ENCODE measurements at places on chromosomes 11 and 22.

GRCh38 chr11:126817523-126818450, 182.8 kb downstream of the KIRREL3 start:
- DNase-seq: no peak

- no peak for DNase-seq
Observed at GRCh38 chr11:67204822-67205221, 61.5 kb upstream of the GRK2 start.

DNA sequence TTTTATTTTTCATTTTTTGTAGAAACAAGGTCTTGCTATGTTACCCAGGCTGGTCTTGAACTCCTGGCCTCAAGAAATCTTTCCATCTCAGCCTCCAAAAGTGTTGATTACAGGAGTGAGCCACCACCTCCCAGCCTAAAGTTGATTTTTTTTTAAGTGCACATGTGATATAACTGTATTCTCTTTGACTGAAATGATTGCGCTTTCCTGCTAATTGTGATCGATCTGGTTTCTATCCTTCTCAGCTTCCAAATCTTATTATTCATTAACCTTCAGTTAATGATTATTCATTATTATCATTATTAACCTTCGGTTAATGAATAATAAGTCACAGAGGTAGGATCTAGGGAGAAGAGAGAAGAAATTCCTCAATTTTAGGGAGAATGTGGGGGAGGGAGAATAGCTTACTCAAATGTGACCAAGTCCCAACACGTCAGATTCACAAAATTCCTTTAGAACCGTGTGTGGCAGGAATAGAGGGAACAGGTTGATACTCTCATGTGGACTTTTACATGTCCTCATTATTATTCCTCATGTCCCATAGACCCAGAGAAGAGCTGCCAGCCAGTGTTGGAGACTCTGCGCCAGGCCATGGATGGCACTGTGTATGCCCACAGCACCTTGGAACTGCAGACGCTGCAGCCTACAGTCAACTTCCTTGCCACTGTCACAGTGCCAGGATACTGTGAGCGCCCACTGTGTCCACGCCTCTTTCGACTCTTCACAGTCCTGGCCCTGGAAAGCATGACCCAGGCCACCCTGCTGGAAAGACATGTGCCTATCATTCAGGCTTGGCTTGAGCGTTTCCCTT, 47.1 kb downstream of the RRP8 start:
- no peak for DNase-seq

DNA sequence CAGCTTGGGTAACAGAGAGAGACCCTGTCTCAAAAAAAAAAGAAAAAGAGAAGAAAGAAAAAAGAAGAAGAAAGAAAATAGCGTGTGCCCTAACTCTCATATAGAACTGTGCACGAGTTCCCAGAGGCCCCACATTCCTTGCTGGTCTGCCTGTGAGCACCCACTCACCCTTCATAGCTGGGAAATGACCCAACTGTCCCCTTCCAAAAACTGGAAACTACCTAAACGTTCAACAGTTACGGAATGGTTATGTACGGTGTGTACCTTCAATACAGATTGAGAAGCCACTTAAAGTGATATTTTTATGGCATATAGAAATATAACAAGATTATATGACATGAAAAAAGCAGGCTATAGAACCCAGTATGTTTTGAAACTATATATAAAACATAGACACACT, 82.0 kb downstream of the PARVA start:
- no peak for DNase-seq

- DNase-seq: no peak
Observed at GRCh38 chr22:29225422-29226090, 19.9 kb downstream of the EMID1 start.

GRCh38 chr11:19162951-19163505, 38.8 kb downstream of the CSRP3 start:
- no peak for DNase-seq

DNA sequence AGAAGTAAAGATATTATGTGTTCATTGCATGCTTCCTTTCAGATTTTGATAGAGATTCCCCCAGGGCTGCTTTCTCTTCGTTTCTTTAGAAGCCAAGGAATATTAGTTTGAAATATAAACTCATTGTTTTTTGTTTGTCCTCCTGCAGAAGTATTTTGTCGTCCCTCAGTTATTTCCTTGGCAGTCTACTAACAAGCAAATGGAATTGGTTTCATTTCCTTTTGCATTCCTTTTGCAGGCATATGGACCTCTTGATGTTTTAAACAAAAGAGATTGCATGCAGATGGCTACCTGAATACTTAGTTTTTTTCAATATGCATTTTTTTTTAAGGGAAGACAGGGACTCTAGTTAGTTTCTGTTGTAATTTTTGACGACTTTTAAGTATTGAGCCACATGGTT, 62.2 kb downstream of the BCL2L13 start:
- no peak for DNase-seq

- peak; percentile 81 for DNase-seq
Observed at GRCh38 chr11:69075421-69076128, 26.8 kb downstream of the TPCN2 start.

DNA sequence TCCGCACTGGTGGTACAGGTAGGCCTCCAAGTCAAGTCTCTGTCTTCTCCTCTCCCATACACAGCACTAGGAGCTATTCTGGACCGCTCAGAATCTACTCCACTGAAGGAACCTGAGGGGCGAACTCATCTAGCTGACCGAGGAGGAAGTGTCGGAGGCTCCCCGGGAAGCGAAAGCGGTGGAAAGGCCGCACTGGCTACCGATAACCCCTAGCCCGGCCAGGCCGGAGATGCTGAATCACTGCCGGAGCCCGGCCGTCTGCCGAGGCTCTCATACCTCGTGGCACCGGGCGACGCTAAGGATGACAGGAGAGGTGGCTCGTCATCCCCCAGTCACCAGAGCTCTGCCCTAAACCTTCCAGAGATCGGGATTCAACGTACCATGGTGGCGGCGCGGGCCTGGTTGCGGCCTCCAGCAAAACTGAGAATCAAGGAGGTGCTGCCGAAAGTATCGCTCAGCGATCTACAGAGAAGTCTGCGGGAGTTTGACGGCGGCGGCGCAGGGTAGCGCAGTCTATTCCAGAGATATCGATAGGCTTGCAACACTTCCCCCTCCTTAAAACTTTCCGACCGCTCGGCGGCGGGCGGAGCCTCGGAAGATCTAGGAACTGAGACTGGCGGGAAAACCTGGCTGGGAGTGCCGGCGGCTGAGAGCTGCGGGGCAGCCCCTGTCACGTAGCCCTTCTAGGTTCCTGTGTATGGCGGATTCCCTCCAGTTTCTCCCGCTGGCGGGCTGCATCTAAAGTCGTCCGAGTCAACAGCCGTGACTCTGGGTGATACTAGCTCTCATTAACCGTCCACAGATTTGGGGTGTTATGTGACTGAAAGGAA, at the start of gene PSMA1:
PSMA1 (minus strand) TSS at position 470 of the 830 bp plus-strand sequence; CDS start at position 383, 87 bp downstream.
- peak; percentile 96 for DNase-seq

- no peak for DNase-seq
Observed at GRCh38 chr11:69575296-69576068, 65.5 kb upstream of the CCND1 start.

DNA sequence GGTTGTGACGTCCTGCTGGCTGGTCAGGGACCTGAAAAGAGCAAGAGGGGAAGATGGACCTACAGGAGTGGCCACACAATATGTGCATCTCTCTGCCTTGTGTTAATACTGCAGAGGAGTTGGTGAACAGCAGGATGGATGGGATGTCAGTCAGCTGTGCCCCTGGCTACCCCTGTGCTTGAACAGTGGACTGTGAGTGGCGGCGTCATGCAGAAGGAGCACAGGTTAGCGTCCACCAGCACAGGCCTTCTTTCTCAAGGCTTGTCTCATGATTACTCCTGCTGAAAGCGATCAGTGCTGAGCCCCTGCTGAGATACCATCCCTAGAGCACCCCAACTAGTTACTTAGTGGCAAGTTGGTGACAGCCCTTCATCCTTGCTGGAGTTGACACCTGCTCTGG, 3.8 kb upstream of the CHKB start:
- DNase-seq: no peak

- no peak for DNase-seq
Observed at GRCh38 chr11:104665641-104666040, 232.6 kb downstream of the CASP12 start.

DNA sequence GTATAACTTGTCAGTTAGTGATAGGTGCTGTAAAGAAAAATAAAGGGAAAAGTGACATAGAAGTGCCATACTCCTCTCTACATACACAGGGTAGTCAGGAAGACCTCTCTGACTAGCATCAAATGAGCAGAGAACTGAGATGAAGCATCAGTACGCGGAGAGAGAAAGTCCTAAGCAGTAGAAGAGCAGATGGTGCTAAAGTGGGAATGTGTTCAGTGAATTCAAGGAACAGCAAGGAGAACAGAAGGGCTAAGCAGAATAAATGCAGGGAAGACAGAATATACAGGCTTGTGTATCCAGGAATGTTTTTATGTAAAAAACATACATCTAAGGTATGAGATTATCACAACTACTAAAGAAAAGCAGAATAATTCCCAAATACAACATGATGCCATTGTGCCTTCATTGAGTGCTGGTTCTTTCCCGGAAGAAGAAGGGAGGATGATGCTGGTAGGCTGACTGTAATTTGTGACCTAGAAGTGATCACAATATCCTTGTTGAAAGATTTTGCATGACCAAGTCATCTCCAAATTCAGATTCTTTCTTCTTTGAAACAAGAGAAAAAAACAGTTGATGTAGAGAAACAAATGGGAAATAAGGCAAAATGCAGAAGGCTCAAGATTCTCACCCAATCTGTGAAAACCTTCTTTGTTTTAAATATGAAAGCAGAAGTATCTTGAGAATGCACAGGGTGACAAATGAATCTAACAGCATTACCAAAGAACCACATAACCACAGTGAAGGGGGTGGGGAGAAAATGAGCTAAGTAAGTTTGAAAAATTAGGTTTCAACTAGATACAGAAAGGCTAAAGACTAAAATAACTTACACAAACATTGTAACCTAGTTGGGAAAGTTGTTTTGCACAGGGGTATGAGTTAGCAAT, 20.5 kb downstream of the MRE11 start:
- no peak for DNase-seq

- no peak for DNase-seq
Observed at GRCh38 chr11:106821291-106821690, 197.0 kb downstream of the GUCY1A2 start.

DNA sequence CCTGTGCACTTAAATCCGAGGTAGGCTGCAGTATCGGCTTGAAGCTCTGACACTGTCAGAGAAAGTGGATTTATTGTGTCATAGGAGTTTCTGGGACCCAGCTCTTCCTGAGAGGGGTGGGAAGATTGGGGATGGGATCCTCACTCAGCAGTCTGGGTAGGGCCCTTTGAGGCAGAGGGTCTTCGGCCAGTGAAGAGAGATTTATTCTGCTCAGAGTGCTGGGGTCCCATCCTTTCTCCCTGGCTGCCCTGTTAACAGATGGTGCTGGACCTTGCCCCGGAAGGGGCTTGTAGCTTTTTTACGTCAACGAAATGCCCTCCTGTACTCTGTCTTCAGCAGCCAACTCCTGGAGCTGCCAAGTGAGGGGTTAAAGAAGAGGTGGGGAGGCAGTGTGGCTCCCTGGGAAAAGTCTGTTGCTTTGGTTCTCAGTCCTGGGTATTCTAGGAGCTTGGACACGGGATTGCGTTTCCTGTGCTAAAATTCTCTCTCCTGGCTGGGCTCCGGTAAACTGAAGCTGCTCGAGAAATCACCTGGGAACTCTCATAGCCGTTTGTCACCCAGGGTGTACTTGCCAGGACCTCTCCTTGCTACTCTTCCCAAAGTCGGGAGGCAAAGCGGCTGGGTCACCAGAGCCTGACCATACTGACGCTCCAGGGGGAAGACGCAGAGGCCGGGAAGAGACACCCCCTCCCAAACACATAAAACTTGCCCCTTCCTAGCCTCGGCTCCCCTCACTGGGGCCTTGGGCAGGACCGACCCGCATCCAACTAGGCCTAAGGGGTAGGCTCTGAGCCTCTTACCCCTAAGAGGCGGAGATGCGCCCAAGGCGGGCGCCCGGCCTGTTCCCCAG, 806 bp upstream of the SMDT1 start:
- DNase-seq: no peak

DNA sequence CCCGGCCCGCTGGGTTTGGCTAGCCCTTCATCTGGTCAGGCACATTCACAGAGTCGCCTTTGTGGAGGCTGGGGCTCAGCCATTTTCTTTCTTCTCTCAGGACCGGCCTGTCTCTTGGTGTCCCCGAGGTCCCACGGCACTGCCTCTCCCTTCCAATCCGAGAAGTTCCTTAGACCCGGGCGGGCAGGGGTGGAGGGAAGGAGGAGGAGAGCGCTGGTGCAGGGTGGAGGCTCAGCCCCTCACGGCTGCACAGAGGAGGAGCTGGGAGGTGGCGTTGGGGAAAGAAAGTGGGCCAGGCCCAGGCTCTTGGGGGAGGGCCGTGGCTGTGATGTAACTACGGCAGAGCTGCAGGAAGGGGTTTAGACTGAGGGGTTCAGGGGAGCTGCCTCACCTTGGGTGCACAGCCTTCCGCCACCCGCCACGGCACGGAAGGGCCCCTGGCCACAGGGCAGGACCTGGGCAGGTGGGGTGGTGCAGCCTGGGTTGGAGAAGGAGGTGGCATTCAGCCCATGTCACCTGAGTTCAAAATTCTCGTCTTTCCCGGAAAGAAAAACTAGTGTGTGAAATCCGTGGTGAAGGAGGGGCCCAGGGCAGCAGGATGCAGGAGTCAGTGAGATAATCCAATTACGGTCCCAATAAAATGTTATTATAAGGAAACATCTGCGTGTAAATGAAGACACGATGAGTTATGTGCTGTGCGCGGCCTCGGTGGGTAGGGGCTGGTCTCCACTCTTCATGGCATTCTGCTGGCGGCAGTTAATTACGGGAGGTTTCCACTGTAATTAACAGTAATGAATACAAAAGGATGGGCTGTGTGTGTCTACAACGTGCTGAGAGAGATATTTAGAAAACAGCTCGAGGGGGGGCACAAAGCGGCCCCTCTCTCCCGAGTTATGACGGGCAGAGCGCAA, 1.7 kb downstream of the BRSK2 start:
- DNase-seq: no peak

GRCh38 chr11:69501891-69502860, 20.7 kb downstream of the LINC01488 start:
- no peak for DNase-seq

DNA sequence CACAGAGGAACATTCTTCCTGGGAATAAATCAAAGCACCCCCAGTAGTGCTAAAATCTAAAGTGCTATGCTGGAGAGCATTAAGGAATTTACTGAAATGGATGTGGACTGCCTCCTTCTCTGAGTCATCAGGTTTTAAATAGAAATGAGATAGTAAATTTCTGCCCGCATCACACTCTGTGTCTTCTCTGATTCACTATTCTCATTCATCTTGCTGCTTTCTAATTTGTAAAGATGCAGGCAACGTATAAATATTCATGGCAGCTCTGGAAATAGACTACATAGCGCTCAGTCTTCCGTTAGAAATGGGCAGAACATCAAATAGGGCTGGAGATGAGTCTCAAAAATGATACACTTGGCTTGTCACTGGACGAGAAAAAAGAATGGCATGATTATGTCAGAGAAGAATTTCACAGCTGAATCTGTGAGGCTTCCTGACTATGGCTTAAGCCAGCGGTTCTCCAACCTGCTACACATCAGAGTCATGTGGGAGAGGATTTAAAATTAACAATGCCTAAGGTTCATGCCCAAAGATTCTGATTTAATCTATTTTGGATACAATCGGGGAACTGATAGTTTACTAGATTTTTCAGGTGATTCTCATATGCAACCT, 178.2 kb downstream of the LRRC4C start:
- peak; percentile 43 for DNase-seq

Data from PC-3 (cell line).